Hematopoietic multipotent progenitor cell treated with erythropoietin and hydrocortisone succinate and interleukin-3 and kit ligand, for 8 days (in vitro differentiated cells): ENCODE measurements at places on chromosomes 13 and 19.

GRCh38 chr19:44954649-44955504, at the start of gene CLPTM1:
Gene CLPTM1 (plus strand): TSS chr19:44955380. CDS start chr19:44955396, 16 bp downstream.
- DNase-seq, result peak; percentile 97

- DNase-seq, result peak; percentile 75
Observed at GRCh38 chr13:102580552-102581169, 16.1 kb upstream of the TPP2 start.

GRCh38 chr19:52028027-52028779, at the start of gene ZNF614:
Gene ZNF614 (minus strand): TSS chr19:52028379. CDS start chr19:52025745, 2,634 bp downstream.
- peak; percentile 88 for DNase-seq

GRCh38 chr13:71149498-71150363, 717.3 kb downstream of the DACH1 start:
- no peak for DNase-seq

DNA sequence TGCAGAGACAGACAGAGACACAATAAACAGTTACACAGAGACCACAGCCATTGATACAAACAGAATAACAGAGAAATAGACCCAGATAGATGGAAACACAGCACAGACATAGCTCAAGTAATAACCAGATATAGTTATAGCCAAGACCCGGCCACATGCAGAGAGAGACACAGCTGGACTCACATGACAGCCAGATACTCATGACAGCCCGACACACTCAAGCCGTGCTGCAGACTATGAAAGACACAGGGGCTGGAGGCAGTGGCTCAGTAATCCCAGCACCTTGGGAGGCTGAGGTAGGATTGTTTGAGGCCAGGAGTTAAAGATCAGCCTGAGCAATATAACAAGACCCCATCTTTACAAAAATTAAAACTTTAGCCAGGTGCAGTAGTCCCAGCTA, 1.6 kb upstream of the DENND1C start:
- no peak for DNase-seq

DNA sequence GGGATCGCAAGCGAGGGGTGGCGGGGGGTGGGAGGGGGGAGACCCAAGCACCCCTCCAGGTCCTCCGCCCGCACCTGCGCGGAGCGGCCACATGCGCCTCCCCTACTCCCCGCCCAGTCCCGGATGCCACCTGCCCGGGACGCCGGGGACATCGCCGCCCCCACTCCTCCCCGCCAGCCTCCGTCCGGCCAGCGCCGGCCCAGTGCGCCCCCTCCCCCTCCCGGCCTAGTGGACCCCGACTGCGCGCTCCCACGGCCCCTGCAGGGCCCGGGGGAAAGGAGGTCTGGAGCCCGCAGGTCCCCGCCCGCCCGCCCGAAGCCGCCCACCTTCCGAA, 263 bp downstream of the RHPN2 start:
- DNase-seq, result no peak

DNA sequence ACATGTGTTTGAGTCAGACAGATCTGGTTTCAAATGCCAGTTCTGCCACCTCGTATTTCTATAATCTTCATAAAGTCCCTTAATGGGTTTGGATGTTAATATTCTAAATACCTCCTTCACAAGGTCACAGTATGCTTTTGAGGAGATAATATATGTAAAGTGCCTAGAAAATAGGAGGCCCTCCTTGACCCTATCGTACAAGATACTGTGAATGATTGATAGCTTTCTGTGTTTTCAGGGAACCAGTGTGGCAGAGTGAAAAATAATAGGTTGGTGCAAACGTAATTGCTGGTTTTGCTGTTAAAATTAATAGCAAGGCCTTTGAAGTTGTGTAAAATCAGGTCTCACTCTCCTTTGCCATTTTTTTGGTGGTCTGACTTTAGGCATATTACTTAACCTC, 77.5 kb upstream of the SCEL start:
- DNase-seq, result no peak

GRCh38 chr13:81314461-81314860, 973.5 kb upstream of the SPRY2 start:
- no peak for DNase-seq

- DNase-seq, result no peak
Observed at GRCh38 chr13:72716776-72717175, 10.7 kb downstream of the MZT1 start.

DNA sequence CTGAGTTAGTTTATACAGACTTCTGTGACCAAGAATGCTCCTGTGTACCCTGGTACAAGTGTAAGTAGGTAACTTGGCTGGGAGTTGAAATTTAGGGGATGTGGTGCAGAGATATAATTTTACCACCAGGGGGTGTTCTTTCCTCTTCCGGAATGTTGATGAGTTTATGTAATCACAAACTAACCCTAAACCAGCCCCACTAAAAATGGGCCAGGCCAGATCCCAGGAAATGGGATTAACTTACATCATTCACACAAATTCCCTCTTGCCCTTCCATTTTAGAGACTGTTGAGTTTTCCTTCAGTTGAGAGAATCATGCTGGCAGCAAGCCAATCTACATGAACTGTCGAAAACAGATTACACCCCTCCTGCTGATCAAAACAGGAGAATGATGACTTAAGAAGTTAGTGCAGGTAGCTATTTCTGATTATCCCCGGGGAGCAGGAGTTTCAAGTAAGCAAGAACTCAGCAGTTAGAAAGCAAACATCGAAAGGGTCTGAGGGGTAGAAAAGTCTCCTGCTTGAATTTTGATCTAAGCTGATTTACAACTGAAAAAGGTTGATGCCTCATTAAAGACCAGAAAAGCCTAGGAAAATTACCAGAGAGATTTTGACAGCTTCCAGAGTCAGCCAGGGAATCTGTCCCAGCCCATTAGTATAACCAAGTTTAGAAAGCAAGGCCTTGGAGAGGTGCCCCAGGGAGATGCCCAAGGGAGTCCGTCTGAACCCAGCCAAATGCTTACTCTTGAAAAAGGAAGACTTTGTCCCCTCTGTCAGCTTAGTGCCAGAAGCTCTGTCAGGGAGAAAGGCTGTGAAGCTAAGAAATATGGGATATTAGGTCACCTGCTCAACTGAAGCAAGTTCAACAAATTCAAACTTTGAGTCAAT, 32.3 kb upstream of the MED4 start:
- DNase-seq, result peak; percentile 82

- DNase-seq, result no peak
Observed at GRCh38 chr13:25899952-25900351, 151.9 kb downstream of the SHISA2 start.

- DNase-seq, result no peak
Observed at GRCh38 chr19:43468354-43469159, 3.1 kb upstream of the LYPD3 start.

GRCh38 chr13:73898899-73899298, 235.3 kb downstream of the KLF12 start:
- no peak for DNase-seq

DNA sequence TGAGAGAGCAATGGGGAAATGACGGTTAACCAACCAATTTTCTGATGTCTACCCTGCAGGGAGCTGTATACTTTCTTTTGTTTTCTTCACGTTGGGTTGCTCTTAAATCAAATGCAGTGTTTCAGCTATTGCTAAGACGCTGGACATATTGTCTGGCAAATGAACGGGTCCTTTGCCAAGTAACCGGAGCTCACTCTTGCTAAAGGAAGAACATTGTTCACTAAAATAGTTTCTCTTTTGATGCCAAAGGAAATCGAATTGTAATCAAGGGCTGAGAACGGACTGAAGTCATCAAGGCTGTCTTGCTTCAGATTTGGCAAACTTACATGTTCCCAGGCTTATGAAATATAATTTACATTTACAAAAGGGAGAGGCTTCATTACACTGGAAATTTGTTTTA, 142.3 kb upstream of the ARGLU1 start:
- DNase-seq, result no peak

GRCh38 chr13:73602295-73602694, 531.9 kb downstream of the KLF12 start:
- no peak for DNase-seq

DNA sequence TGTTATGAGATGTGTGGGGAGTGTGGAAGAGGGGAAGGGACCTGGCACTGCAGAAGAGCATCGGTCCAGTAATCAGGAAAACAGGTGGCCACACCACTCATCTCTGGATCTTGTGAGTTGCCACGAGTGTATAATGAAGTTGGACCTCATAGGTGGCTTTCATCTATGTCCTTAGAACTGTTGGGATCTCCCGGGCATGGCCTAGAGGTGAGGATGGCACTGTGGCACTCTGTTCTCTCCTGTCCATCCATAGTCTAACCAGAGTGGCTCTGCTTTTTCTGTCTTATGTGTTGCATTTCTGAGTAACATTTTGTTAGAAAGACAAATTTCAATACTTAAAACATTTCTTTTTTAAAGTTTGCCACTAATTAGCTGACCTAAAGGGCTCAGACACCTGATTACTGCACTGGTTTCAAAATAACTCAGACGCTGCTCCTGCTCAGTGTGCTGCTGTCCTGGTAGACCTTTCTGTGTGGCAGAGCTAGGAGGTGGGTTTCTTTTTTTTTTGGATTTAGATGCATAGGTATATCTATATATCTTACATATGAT, 5.5 kb downstream of the CNMD start:
- DNase-seq, result no peak

DNA sequence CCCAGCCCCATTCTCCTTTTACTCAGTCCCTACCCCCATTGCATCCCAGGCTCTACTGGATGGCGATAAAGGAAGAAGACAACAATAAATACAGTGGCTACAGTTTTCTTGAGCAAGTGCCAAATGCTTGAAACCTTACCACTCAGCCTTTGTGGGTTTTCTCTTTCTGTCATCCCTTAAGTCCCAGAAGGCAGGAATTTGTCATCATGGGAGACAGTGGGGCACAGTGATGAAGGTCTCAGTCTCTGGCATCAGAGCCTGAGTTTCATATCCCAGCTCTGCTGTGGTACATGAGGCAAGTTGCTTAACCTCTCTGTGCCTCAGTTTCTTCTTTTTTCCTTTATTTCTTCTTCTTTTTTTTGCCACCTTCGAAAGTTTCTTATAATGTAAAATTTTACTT, 5.1 kb upstream of the COMP start:
- no peak for DNase-seq

- no peak for DNase-seq
Observed at GRCh38 chr19:49496574-49497008, 357 bp downstream of the RPS11 start.

- DNase-seq, result no peak
Observed at GRCh38 chr13:48096670-48097069, 1.8 kb upstream of the MED4 start.

DNA sequence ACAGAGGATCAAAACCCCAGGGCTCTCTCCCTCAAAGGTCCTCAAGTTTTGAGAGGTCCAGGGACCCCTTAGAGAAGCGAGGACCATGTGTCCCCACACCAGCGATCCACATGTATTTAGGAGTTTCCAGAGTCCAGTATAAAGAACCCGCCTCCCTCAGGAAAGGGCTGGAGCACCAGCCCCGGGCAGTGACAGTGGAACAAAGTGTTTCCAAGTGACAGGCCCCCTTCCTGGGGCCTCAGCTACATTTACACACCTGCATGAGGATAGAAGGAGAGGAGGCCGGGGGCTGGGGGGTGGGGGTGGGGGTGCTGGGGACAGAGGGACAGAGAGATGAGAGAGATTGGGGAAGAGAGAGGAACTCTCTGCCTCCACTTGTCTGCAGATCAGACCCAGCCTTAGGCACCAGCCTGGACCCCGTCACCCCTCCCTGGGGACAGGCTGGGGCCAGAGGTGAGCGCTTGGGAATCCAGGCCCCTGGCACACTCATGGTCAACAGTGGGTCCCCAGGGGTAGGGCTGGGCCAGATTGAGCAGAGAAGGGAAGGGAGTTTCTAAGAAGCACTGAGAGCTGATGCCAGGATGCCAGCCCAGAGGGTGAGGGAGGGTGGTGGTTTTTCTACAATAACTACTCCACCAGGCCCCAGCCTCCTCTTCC, 802 bp downstream of the BCAM start:
- DNase-seq, result no peak

DNA sequence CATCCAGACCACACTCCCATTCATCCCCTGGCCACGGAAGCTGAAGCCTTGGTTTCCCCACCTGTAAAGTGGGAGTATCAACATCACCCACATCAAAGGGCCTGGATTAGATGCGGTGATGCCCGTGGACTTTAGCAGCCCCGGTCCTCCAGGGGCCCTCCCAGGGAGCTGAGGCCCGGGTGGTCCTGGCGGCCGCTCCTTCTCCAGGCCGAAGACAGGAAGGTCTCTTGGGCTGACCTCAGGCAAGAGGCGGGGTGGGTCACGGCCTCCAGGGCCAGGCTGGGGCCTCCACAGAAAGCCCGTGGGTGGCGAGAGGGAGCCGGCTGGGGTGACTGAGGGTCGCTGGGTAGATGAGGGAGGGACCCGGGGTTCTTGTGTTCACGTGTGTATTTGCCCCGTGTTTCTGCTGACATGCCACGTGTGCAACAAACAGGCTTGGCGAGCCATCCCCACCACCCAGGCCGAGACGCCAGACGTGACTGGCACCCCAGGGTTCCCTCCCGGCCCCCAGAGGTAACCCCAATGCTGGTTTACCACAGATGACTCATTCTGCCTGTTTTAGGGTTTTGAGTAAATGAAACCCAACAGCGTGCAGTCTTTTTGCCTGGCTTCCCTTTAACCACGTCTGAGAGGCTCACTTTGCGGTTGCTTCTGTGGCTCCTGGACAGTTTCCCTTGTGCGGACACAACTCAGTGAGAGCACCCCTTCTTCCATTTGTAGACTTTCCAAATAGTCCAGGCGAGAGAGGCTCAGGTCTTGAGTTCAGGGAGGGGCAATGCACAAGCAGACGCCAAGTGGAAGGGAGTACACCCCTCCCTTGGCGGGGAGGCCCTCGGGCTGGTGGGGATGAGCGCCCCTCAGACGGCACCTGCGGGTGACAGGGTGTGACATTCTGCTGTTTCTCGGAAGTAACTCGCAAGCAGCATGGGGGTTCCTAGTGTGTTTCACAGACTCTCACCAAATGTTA, 42.9 kb downstream of the C13orf46 start:
- DNase-seq, result no peak

GRCh38 chr19:46471811-46472543, 614 bp upstream of the PNMA8A start:
- no peak for DNase-seq

GRCh38 chr19:15180451-15181390, 20.1 kb downstream of the NOTCH3 start:
- DNase-seq, result peak; percentile 49

- DNase-seq, result no peak
Observed at GRCh38 chr13:24493356-24493755, 19.2 kb downstream of the PARP4 start.

DNA sequence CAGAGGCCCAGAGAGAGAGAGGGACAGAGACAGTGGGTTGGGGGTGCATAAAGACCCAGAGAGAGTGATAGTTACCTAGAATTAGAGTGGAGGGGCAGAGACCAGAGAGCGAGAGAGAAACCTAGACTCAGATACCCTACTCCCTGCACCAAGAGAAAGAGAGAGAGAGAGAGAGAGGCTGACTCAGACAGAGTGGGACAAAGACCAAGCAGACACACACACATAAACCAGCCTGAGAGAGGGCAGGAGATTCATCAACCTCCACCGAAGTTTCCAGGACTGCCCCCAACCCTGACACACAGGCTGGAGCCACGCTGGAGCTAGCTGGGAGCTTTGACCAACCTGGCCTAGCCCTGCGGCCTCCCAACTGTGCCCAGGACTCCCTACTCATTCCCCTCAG, 12.9 kb downstream of the SYT3 start:
- DNase-seq, result no peak

- DNase-seq, result no peak
Observed at GRCh38 chr13:102650444-102650843, 44.4 kb downstream of the METTL21C start.
